Epithelial cell of alveolus of lung (primary cell): ENCODE measurements at places on chromosomes 5 and 9. TPM values are rescaled to one million over a fixed set of nuclear protein-coding genes. Genes with fewer than 3 reads are reported as not detected.

Gene ZNG1A
- total RNA-seq = 10.3 and 22.4 TPM in 2 replicates

Gene C9orf153
- not detected in 2 replicates for total RNA-seq

Gene BTNL3
- total RNA-seq = not detected in 2 replicates

Gene GOLGA2
- total RNA-seq = 77.1 and 120 TPM in 2 replicates

Gene OR1L4
- not detected in 2 replicates for total RNA-seq

Gene SLC46A2
- not detected in 2 replicates for total RNA-seq

Gene SAXO1
- not detected in 2 replicates for total RNA-seq

Gene QRFP
- not detected in 2 replicates for total RNA-seq

Gene RECK
- total RNA-seq = 8.9 and 15.7 TPM in 2 replicates

Gene BARHL1
- total RNA-seq = not detected in 2 replicates

Gene CAMK2A
- 0.80 TPM in 1 of 2 replicates, not detected in the other for total RNA-seq

Gene CTXN3
- not detected in 2 replicates for total RNA-seq

Gene APC
- total RNA-seq = 19.2 and 22.1 TPM in 2 replicates

Gene TLX3
- not detected in 2 replicates for total RNA-seq

Gene PCDHGA10
- total RNA-seq = 3.4 and 11.8 TPM in 2 replicates

Gene NDUFA8
- total RNA-seq = 52.3 and 53.9 TPM in 2 replicates

Gene PCDHGC4
- total RNA-seq = 0.13 and 3.1 TPM in 2 replicates

Gene SLC4A9
- total RNA-seq = not detected in 2 replicates

Gene C6
- 1.2 TPM in 1 of 2 replicates, not detected in the other for total RNA-seq

Gene CDH6
- total RNA-seq = 3.4 and 12.3 TPM in 2 replicates

Gene ACTBL2
- total RNA-seq = under 0.01 and 1.2 TPM in 2 replicates

Gene IL3
- total RNA-seq = not detected in 2 replicates

Gene SPATA31C2
- total RNA-seq = not detected in 2 replicates

Gene NR5A1
- not detected in 2 replicates for total RNA-seq

Gene ADAMTSL2
- total RNA-seq = 0.26 and 2.4 TPM in 2 replicates

Gene XPA
- total RNA-seq = 4.4 and 7.2 TPM in 2 replicates

Gene SOX30
- not detected in 2 replicates for total RNA-seq

Gene PLPP7
- 4.5 and 5.1 TPM in 2 replicates for total RNA-seq

Gene TNFSF15
- total RNA-seq = 0.08 and 3.4 TPM in 2 replicates

Gene JAKMIP2
- total RNA-seq = 3.0 and 7.1 TPM in 2 replicates

Gene C5orf52
- not detected in 2 replicates for total RNA-seq

Gene SLC6A18
- total RNA-seq = not detected in 2 replicates

Gene GAPT
- total RNA-seq = not detected in 2 replicates

Gene ARAP3
- total RNA-seq = 8.0 and 16.4 TPM in 2 replicates

Gene AFAP1L1
- total RNA-seq = 9.0 and 9.7 TPM in 2 replicates

Gene ADAM19
- 8.5 and 57.0 TPM in 2 replicates for total RNA-seq

Gene TSSK1B
- 0.26 and 0.48 TPM in 2 replicates for total RNA-seq

Gene NSG2
- not detected in 2 replicates for total RNA-seq

Gene SPINK7
- not detected in 2 replicates for total RNA-seq

Gene SPATA31D3
- total RNA-seq = not detected in 2 replicates

Gene ANKRD18B
- total RNA-seq = under 0.01 and 0.13 TPM in 2 replicates

Gene NOL6
- 12.3 and 25.7 TPM in 2 replicates for total RNA-seq

Gene PCDHA6
- total RNA-seq = not detected in 2 replicates

Gene MAP1B
- total RNA-seq = 58.9 and 234 TPM in 2 replicates

Gene CD14
- total RNA-seq = 0.26 and 1.8 TPM in 2 replicates

Gene GRXCR2
- total RNA-seq = not detected in 2 replicates

Gene IFNA21
- total RNA-seq = not detected in 2 replicates

Gene PCDHA1
- total RNA-seq = not detected in 2 replicates

Gene LCN12
- total RNA-seq = not detected in 2 replicates

Gene CXCL14
- not detected in 2 replicates for total RNA-seq

Gene CHSY3
- 1.7 and 3.7 TPM in 2 replicates for total RNA-seq

Gene HSD17B3
- total RNA-seq = not detected in 2 replicates

Gene DMRT3
- total RNA-seq = not detected in 2 replicates

Gene PALM2AKAP2
- 11.9 and 16.3 TPM in 2 replicates for total RNA-seq

Gene ADAMTS6
- 18.4 and 32.3 TPM in 2 replicates for total RNA-seq
